Neural crest cell (in vitro differentiated cells): ENCODE measurements at places on chromosomes 3 and 15. TPM values are rescaled to one million over a fixed set of nuclear protein-coding genes. Genes with fewer than 3 reads are reported as not detected.

The PIGZ gene
- total RNA-seq = 1.9 TPM in 2 replicates

The CCR9 gene
- total RNA-seq = not detected in 2 replicates

The UPK1B gene
- not detected in 2 replicates for total RNA-seq

The LOXL1 gene
- 17.3 and 19.9 TPM in 2 replicates for total RNA-seq

The APOD gene
- 1.1 and 1.7 TPM in 2 replicates for total RNA-seq

The FAM43A gene
- total RNA-seq = 1.4 TPM in 2 replicates

The TRIM59 gene
- total RNA-seq = 39.0 and 47.4 TPM in 2 replicates

The KIAA1143 gene
- 36.6 and 44.8 TPM in 2 replicates for total RNA-seq
